Caco-2 (cell line): ENCODE measurements at places on chromosomes 6 and 20.

DNA sequence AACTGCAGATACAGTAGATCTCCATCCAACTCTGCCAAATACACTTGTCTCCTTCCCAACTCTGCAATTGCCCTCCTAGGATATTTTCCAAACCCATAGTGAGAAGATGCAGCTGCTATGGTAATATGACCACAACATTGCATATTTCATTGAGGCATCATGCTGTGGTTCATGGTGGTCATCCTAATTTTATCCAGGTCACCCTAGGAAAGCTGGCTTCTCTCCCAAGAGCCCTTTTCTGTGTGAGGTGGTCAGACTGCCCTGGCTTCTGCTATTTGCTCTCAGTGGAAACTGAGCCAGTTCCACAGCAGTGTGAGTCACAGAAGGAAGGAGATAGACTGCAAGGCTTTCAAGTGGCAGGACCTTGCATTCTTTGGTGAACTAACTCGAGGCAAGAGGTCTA lies 5.5 kb downstream of the OGFRL1 start:
- DNase-seq = no peak
- H3K36me3 ChIP-seq = no peaks in the 10 kb centered on the region
- H3K4me3 ChIP-seq = no peak overlapping the region
- H3K4me1 ChIP-seq = peaks cover 23% of the 10 kb centered on the region
- H3K27me3 ChIP-seq = no peaks in the 10 kb centered on the region
- H3K27ac ChIP-seq = no peak overlapping the region

DNA sequence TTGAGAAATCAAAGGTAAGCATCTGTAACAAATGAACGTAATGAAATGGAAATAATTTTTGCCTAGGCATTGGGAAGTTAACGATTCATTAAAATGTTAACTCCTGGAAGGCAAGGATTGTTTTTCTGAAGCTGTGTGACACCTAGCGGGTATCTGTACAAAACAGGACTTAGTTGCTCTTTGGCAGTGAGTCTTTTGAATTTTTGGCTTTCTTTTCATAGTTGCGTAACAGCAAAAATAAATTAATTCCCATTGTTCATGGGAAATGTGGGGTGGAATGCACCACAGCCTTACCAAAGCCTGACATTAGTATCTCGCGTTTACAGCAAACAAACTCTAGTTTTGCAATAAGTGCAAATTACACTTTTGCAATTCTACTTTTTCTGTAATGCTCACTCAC lies 92.7 kb upstream of the DTNBP1 start:
- no peak for DNase-seq
- H3K4me3 ChIP-seq = no peak overlapping the region
- no peaks in the 10 kb centered on the region for H3K36me3 ChIP-seq
- H3K4me1 ChIP-seq = no peaks in the 10 kb centered on the region

- no peaks in the 10 kb centered on the region for H3K27me3 ChIP-seq
- no peaks in the 10 kb centered on the region for H3K36me3 ChIP-seq
- no peak for DNase-seq
- no peak overlapping the region for H3K4me3 ChIP-seq
- no peaks in the 10 kb centered on the region for H3K4me1 ChIP-seq
Observed at GRCh38 chr20:50554694-50555579, 44.8 kb downstream of the PTPN1 start.

DNA sequence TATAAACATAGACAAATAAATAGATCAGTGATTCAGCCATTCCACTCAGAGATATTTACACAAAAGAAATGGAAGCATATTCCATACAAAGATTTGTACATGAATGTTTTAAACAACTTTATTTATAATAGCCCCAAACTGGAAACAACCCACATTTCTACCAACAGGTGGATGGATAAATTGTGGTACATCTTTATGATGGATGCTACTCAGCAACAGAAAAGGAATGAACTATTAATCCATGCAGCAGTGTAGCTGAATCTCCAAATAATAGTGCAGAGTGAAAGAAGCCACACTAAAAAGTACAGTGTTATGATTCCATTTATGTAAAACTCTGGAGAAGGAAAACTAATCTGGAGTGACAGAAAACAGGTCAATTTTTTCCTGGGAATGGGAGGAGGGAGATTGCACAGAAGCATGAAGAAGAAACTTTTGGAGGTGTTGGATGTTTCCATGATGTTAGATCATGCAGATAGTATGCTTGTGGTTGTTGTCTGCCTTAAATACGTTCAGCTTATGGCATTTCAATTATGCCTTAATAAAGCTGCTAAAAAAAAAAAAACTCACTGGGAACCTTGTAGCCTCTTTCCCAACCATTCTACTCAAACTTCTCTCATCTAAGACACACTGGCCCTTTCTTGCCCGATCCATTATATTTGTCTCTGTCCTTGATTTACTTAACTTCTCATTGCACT lies 100.9 kb downstream of the PPP1R14C start:
- no peaks in the 10 kb centered on the region for H3K36me3 ChIP-seq
- DNase-seq = no peak
- H3K4me3 ChIP-seq = no peak overlapping the region
- no peaks in the 10 kb centered on the region for H3K27me3 ChIP-seq
- H3K27ac ChIP-seq = no peak overlapping the region
- H3K4me1 ChIP-seq = no peaks in the 10 kb centered on the region
